ENCODE measurements at places on chromosomes 2 and 18.

- no peak for DNase-seq
These were observed 80.8 kb downstream of the LCLAT1 start for GRCh38 chr2:30527859-30528258.

DNA sequence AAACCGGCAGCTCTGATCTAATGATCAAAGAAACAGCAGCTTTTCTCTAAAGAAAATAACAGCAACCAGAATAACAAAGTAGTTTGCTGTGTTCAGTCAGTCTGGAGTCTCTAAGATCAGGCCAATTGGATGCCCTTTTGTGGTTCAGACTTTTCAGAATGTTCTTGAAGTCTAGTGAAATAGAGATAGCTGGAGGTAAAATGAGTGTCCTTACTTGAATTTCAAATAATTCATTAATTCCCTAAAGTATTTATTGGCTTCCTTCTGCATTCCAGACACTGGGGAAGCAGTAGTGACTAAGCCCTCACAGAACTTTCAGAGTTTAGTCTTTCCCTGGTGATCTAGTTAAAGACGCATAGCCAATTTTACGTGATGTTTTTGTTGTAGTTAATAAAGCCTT is 58.7 kb downstream of the C18orf54 start:
- DNase-seq: no peak

GRCh38 chr2:233331536-233331935 is 22.8 kb upstream of the DGKD start:
- DNase-seq: no peak

DNA sequence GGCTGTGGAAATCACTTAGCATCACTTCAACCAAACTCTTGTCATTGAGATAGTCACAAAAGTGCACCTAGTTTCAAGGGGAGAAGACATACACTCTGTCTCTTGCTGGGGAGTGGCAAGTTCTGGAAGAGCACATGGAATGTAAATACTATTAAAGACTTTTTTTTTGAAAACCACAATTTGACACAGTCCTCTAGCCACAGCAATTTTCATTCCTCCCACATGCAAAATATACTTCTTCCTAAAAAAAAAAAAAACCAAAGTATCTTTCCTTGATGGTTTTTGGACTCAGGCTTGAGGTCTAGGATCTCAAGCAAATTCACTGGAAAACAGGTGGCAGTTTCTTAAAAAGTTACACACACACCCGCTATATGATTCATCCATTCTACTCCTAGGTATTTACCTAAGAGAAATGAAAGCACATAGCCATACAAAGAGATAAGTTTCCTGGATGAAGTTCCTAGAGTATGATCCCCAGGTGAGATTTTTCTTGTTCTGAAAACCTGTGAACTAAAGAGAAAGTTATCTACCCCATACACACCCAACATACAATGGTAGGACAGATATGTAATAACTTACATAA is 295.8 kb downstream of the SP3 start:
- DNase-seq: no peak

GRCh38 chr2:75113231-75113869 is 86.0 kb downstream of the TACR1 start:
- DNase-seq: no peak

DNA sequence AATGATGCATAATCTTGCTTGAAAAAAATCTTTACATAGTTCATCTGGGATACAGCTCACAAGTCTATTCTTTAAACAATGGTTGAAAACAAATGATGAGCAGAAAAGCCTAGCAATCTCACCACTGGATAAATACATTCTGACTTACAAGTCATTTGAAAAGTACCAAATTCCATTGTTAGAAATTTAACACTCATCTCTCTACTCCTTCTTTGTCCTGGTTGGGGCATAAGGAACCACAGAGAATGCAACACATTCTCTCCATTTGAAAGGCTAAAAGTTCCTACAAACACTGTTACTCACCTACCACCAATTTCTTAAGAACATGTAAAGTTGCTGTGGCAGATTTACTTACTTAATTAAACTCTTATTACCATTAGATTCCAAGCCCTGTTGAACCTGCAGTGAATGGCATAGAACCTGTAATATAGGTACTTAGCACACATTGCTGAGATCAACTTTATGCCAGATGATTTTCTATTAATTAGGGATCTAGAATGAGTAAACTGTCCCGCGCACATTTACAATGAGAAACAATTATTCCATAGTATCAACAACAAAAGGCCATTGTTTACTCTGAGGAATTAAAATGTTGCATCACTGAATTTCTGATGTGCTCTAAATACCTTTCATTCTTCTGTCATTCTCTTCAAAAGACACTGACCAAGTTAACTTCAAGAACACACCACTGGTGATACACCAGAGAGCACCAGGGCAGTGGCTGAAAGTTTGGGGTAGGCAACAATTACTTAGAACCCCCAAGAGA is 69.6 kb downstream of the CABYR start:
- DNase-seq: no peak

- no peak for DNase-seq
These were observed 22.8 kb downstream of the SLC66A3 start for GRCh38 chr2:11177871-11178690.

DNA sequence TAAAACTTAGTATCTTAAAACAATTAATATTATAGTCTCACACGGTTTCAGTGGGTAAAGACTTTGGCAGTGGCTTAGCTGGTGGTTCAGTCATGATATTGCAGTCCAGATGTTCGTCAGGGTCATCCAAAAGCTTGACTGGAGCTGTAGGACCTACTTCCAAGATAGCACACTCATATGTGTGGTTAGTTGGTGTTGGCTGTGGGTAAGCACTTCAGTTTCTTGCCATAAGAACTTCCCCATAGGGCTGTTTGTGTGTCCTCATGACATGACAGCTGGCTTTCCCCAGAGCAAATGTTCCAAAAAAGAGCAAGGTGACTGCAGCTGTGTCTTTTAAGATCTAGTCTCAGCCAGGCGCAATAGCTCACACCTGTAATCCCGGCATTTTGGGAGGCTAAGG is 48.5 kb upstream of the EPC2 start:
- no peak for DNase-seq

DNA sequence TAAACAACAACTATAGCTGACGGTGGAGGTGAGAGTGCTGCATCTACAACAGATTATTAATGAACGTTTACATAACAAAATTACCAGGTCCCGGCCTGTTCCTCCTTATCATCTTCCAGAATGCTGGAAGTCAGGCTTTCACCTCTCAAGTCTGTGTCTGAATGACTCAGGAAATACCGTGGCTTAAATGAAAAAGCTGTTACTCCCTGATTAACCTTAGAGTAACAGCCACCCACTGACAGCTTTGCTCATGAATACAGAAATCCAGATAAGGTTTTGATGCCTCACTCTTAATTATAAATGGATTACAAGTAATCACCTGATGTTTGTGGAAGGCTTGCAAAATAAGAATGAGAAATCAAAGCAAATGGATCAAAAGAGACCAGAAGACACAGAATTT is 885.3 kb upstream of the CELF4 start:
- no peak for DNase-seq

- peak; percentile 71 for DNase-seq
These were observed 108.3 kb downstream of the PIEZO2 start for GRCh38 chr18:11040823-11041656.

DNA sequence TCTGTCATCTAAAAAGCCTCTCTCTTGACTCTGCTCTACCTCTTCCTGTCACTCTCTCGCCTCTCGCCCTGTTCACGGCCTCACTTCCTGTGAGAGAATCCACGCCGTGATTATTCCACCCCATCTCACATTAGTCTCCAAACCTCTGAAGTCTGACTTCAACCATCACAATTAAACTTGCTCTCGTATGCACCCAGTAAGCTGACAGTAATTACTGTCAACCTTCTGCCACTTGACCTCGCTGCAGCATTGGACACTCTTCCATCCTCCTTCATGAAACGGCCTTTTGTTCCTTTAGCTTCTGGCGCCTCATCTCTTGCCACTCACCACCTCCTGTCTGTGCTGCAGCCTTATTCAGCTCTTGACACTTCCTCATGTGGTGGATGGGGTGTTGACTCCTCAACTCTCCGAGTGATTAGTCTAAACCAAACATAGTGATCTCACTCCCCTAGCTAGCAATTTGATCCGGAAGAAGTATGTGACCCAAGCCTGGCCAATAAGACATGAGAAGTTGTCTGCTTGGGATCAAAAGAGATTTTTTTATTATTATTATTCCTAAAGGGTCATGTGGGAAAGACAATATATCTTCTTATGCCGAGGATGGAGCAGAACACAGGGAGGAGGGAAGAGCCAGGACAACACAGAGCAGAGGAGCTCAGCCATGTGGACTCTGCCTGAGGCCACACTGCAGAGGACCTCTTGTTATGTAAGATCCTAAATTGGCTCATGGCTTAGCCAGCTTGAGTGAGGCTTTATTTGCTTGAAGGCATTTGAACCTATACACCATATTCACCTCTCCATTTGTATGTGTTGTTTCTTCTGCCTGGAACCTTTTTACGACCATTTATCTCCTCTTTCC is 38.4 kb upstream of the MYO1B start:
- DNase-seq: no peak

GRCh38 chr2:170925923-170926322 is 3.1 kb upstream of the GORASP2 start:
- no peak for DNase-seq

GRCh38 chr2:178088774-178089270 is 16.2 kb upstream of the PDE11A start:
- DNase-seq: no peak

DNA sequence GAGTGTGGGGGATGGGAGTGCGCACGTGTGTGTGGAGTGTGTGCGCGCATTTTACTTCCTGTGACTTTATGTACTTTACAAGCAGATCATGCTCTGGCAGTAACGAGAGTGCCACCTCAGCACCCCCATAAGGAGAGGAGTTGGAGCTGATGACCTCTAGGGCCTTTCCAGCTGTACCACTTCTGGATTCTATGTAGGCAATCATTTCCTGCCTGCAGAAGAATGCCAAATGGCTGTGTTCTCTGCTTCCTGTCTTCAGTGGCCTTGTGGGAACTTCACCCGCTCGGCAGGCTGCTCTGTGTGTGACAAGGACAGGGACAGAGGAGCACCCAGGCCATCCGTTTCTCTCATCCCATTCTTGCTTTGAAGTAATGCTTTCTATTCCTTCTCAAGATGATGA is 22.8 kb upstream of the ZNF385B start:
- DNase-seq: no peak

- DNase-seq: no peak
These were observed 54.7 kb downstream of the KCTD18 start for GRCh38 chr2:200454927-200455801.

GRCh38 chr2:110864731-110865130 is 132.4 kb downstream of the ACOXL start:
- no peak for DNase-seq

GRCh38 chr2:132632000-132632649 is 37.9 kb downstream of the LYPD1 start:
- peak; percentile 30 for DNase-seq

- DNase-seq: no peak
These were observed 50.7 kb upstream of the RNU4ATAC start for GRCh38 chr2:121479882-121480522.

GRCh38 chr18:14945984-14946383 is 198.0 kb downstream of the ANKRD30B start:
- DNase-seq: no peak

DNA sequence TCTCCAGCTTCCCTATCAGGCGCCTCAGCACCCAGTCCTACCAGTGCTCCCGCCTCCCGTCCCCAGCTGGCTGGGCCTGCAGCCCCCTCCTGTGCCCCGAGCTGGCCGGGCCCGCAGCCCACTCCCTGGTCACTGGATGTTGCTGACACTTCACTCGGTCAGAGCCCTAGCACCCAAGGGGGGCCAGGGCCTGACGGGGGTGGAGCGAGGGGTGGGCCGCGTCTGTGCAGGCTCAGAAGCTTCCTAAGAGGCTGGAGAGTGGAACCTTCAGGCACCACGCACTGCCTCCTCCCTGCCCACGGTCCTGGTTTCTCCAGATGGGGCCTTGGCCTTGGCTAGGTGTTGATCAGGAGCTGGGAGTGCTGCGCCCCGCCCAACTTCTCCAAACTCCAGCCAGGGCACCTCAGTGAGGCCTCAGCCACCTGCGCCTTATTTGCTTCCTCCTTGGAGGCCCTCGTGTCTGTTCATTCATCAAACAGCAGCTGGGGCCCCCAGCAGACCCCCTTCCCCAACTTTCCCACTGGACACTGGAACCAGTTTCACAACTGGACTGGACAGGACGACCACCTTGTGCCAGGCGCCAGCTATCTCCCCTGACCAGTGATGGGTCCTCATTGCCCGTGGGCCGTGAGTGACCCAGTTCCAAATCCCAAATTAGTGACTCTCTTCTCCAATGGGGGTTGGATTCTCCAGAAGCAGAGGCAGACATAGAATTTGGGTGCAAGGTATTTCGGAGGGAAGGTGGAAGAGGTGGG is 16.7 kb downstream of the CAPN10 start:
- DNase-seq: no peak

DNA sequence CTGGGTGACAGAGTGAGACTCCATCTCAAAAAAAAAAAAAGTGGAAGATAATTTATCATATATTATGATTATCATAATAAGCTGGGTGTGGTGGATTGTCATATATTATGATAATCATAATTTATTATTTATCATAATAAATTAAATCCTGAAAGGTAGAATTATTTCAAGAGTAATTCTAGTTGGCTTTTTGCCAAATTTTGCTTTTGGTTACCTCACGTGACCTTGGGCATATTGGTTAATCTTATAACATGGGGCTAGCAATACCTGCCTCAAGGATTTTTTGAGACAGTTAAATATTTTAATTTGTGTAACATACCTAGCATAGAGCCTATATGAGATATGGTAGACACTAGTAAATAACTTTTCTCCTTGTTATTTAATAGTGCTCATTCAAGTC is 111.3 kb upstream of the TTC27 start:
- no peak for DNase-seq

DNA sequence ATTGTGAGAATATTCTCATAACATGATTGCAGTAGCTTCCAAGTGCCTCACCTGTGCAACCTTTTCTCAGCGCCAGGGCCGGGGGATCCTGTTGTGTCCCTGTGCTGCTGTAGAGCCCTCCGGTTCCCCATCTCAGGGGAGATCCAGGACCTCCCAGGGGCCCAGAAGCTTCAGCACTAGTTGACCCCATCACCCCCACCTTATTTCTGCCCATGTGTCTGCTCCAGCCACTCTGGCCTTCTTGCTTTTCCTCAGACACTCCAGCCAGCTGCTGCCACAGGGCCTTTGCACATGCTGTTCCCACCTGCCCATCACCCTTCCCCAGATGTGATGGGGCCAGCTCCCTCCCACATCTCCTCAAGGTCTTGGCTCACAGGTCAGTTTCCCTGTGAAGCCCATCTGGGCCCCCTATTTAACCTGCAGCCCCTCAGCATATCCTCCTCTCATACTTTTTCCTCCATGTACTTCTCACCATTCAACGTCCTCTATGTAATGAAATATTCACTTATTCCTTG is 226.5 kb downstream of the SEPTIN10 start:
- DNase-seq: no peak

DNA sequence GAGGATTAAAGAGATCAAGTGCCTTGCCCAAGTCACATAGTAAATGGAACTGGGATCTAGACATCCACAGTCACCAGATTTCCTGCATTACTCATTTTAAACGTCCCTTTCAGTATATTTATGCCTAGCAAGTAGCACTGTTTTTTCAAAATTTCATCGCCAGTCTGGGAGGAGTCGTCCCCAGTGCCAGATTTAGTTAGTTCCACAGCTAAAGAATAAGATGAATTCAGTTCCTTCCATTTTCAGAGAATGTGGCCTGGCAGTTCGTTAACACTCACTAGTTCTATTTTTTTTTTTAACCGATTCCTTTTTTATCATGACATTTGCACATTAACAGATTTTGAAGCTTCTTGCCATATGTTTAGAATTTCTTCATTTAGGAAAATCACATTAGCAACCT is 11.2 kb downstream of the GRP start:
- no peak for DNase-seq

- no peak for DNase-seq
These were observed 157.5 kb downstream of the ZEB2 start for GRCh38 chr2:144362401-144362800.

Measured in HuH-7.5 (cell line).